ENCODE measurements at places on chromosomes 2 and 18. TPM values are rescaled to one million over a fixed set of nuclear protein-coding genes. Genes with fewer than 3 reads are reported as not detected.

CD8A gene
- polyA plus RNA-seq, result not detected

DNA sequence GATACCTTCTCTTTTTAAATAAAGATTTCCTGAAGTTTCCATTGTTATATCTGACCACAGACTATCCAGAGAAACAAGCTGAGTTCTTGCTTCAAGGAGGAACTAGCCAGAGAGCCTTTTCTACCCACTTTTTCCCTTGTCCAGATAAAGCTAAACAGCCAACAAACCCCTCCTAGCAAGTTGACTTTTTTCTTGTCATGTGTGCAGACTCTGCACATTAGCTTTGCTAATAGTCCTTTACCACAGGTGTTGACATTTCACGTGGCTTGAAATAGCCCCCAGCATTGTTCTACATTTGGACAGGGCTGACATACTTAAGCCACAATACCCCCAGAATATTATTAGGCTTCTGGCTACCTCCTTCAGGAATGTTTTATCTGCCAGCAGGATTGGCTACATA, 40.7 kb downstream of the PCBP1 start:
- no peak for DNase-seq

EPB41L5 gene
- 15.0 TPM for polyA plus RNA-seq

DNA sequence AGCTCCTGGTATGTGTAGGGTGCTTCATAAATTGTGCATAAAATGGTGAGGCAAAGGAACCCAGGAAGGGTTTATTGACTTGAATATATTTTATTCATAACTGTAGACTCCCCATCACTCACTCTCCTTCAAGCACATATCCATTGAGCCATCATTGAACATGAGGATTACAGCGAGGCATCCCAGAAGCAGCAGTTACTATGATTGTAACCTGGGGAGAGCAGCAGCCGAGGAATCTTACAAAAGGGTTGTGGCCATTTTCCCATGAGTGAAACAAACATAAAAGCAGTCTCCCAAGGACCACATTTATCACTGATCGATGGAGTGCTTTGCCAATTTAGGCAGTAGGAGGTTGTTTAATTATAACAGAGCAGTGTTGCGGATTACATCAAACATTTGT, 183.4 kb downstream of the NCK2 start:
- DNase-seq, result no peak

- DNase-seq, result no peak
Observed at GRCh38 chr18:6923220-6923619, 193.7 kb downstream of the ARHGAP28 start.

EGR4 gene
- not detected for polyA plus RNA-seq

GRCh38 chr2:96528700-96529375, 7.7 kb upstream of the ARID5A start:
- no peak for DNase-seq

PXDN gene
- polyA plus RNA-seq, result 180 TPM

DIPK1C gene
- polyA plus RNA-seq, result 21.4 TPM

SERPINB3 gene
- polyA plus RNA-seq, result not detected

- peak; percentile 66 for DNase-seq
Observed at GRCh38 chr2:43224131-43224570, 2.3 kb downstream of the ZFP36L2 start.

- DNase-seq, result no peak
Observed at GRCh38 chr2:27888790-27889189, 1.4 kb downstream of the RBKS start.

GRCh38 chr2:227610123-227610522, 4.5 kb downstream of the SCYGR3 start:
- no peak for DNase-seq

GRCh38 chr2:48148841-48149430, 242.6 kb upstream of the FBXO11 start:
- no peak for DNase-seq

CNTNAP5 gene
- polyA plus RNA-seq, result 0.22 TPM

RAPGEF4 gene
- 3.8 TPM for polyA plus RNA-seq

- DNase-seq, result no peak
Observed at GRCh38 chr18:23177433-23178072, 42.3 kb downstream of the CABLES1 start.

GRCh38 chr2:96498021-96498431, 7.1 kb downstream of the NEURL3 start:
- DNase-seq, result no peak

DNA sequence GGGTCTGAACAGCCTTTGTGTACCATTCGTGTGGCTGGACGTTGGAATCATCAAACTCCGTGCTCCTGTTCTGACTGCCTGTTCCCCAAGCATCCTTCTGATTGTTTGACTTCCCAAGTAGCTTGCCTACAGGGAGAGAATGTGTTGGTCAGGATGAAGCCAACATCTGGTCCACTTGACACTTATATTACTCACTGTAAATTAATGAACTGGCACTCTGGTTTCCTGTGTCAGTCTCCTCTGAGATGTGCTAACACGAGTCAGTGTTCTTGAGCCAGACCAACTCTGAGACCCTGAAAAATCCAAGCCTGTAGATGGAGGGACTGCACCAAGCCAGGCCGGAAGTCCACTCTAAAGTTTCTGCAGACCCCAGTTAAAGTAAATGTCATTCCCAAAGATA, 440.9 kb downstream of the ZNF516 start:
- DNase-seq, result no peak

Data from muscle of arm (tissue), 14 donors.